ENCODE measurements at places on chromosomes 7 and 10.

GRCh38 chr7:85931919-85932318 lies 711.8 kb upstream of the GRM3 start:
- DNase-seq: no peak

DNA sequence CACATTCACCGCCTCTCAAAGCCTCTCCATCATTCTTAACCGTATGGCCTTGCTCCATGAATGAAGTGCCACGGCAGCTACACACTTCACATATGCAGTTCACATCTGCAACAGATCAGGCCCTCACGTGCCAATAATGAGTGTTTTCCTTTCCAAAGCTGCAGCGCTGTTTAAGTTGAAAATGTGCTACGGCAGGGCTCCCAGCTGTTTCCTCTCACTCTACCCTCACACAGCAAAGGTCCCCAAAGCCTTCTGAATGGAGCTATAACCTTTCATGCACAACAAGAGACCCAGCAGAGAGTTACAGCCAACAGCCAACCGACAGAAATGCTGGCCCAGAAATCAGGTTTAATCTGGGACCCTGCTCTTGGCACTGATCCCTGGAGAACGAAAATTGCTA lies 236.1 kb downstream of the ELMO1 start:
- no peak for DNase-seq

GRCh38 chr7:93350338-93350737 lies 118.2 kb downstream of the VPS50 start:
- no peak for DNase-seq

GRCh38 chr7:116062666-116063065 lies 32.1 kb upstream of the TFEC start:
- DNase-seq: no peak

DNA sequence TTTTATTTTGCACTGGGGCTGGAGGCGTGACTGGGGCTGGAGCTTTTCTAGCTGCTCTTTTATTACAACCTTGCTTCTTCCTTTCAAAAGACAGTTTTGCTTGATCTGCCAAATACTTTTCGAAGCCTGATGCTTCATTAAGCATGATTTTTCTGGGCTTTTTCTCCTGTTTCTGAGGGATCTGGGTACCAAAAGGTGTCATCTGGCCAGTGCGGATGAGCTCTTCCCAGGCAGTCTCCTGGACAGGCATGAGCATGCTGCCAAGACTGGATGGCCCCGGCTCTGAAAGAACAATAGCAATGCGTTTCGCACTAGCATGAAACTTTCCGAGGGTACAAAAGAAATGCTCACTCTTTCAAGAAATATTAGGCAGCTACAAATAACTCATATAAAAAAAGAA lies 14.4 kb downstream of the ERCC6 start:
- DNase-seq: no peak
